Mammary epithelial cell (primary cell): ENCODE measurements at places on chromosomes 5 and 9. TPM values are rescaled to one million over a fixed set of nuclear protein-coding genes. Genes with fewer than 3 reads are reported as not detected.

DNA sequence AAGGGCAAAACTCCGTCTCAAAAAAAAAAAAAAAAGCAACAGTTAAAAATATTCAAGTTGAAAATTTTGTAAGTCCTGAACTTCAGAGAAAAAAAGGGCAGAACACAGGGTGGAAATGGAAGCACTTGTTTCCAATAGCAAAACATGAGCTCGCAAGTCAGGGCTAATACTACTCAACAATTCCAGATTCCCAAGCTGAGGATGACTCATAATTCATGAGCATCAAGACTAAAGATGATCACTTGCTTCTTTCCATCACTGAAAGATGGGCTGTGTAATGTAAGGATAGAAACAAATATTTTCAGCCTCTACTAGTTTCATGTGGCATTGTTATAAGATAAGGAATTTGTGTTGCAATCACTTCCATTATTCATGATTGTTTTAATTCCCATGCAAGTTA lies 33.5 kb upstream of the FST start:
- peak; percentile 61 for DNase-seq

GRCh38 chr9:127314911-127315310 lies 50.3 kb downstream of the GARNL3 start:
- DNase-seq, result no peak

DNA sequence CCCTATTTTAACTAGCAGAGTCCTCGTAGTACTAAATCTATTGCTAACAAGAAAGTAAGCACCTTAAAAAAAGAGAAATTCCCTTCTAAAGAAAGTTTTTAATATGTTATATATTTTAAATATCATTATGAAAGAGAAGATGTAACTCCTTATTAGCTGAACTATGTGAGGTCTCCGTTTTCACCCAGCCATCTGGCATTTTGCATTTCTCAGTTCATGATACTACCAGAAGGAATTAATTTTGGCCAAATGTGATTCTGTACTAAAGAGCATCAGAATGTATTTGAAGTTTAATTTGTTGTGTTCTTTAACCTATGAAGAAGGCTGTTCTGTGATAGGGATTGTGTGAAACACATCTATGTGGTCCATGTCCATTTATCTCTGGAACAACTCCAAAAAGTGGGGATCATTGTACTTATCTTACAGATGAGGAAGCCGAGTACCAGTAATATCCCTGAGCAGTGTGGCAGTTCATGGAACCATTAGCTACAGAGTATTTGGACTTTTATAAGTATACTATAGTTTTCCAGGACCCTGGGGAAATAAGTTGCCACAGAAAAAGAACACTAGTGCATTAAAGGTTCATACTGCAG lies 29.8 kb downstream of the TNFAIP8 start:
- DNase-seq, result no peak

GRCh38 chr5:61678966-61679365 lies 346.9 kb downstream of the ZSWIM6 start:
- no peak for DNase-seq

- DNase-seq, result no peak
Observed at GRCh38 chr5:7186818-7187217, 209.1 kb upstream of the ADCY2 start.

The SPATA31D4 gene
- polyA plus RNA-seq, result not detected

DNA sequence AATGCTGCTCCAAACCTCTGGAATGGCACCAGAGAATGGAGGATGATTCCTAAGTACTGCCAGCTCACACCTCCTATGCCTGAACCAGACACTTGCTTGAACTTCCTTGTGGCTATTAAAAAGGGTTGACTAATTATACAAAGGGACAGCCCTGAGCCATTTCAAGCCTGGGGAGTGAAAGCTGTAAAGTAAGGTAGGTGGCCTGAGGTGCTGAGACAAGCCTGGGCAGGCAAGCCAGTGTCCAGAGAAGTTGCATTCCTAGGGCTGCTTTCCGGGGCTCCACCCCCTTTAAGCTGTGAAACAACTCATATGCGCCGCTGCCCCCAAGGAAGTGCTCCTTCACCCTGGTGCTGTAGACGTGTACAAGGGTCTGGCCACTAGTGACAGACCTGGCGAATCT lies 79.9 kb upstream of the SLC1A3 start:
- peak; percentile 74 for DNase-seq

The PCDHB16 gene
- 0.17 TPM for polyA plus RNA-seq

GRCh38 chr5:74262544-74263207 lies 377.9 kb downstream of the ENC1 start:
- no peak for DNase-seq

The FCN2 gene
- not detected for polyA plus RNA-seq

GRCh38 chr9:132919614-132920268 lies 24.7 kb downstream of the TSC1 start:
- no peak for DNase-seq

The CCDC183 gene
- polyA plus RNA-seq, result 0.05 TPM

- DNase-seq, result peak; percentile 16
Observed at GRCh38 chr9:96057155-96057554, 181.7 kb downstream of the ERCC6L2 start.

DNA sequence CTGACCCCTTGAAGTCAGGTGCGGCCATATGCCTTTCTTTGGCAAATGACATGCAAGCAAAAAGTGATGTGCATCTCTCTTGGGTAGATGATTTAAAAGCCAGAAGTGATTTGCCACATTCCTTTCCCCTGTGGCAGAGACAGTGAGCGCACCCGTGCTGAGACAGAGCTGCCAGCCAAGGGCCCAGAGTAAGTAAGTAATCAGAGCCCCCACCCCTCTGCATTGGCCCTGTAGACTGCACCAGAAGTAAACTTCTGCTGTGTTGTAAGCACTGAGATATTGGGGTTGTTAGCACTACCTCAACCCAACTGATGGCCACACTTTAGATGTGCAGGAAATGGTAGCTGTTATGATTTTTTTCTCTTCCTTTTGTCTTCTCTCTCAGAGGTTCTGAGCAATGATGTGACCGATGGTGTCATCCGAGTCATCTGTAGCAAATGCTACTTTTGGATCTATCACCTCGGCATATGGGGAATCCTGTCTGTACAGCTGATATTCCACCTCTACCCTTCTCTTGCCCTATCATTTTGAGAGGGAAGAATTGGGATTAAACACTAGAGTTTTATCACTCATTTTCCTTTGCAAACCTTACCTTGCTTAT lies 58.0 kb downstream of the DOCK2 start:
- no peak for DNase-seq

The CTNND2 gene
- not detected for polyA plus RNA-seq

- DNase-seq, result peak; percentile 60
Observed at GRCh38 chr5:119063579-119064379, 7.1 kb upstream of the DMXL1 start.

GRCh38 chr9:7341571-7341970 lies 458.0 kb downstream of the DMAC1 start:
- DNase-seq, result no peak

DNA sequence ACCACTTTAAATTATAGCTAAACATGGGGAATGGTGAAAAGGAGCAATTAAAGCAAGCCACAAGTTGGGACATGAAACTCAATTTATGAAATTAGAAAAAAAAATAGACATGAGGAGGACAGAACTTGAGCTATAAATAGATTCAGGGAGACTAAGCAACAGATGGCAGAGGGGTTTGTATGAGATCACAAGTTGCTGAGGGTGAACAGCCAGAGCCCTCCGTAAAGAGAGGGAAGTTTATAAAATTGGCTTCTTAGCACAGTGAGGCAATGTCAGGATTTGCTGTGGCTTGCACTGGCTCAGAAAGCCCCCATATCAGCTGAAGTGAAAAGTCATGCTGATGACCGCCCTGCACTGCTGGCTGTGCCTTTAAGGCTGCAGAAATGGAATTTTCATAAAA lies 443.4 kb upstream of the CD180 start:
- DNase-seq, result no peak

The NFIB gene
- 37.4 TPM for polyA plus RNA-seq

The TRIM14 gene
- polyA plus RNA-seq, result 14.6 TPM

The RNF130 gene
- polyA plus RNA-seq, result 14.8 TPM

DNA sequence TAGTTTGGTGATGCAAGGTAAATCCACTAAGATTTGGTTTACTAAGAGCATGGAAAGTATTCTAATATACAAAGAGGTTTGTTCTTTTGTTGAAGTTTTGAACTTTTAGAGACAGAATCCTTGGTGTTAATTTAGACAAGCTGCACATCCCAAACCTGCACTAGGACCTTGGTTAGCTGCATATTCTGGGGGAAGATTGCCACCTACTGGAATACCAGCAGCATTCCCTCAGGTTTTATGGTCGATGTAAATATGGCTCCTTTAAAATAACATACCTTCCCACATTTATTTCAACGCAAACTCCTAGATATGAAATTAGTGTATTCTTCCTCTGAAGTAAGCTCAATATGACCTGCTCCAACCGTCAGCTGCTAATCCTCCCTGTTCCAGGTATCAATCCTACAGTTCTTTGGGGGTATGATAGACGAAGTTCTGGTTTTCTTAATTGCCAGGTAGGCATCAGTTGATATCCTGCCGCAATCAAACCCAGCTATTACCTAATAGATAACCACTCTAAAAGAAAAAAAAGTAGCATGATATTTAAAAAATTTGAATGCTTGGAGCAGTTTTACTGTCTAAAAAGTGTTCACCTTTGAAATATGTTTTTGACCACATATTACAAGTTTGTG lies 624.1 kb downstream of the ISL1 start:
- DNase-seq, result peak; percentile 33
